ENCODE measurements at places on chromosomes 12 and 14.

- no peak for DNase-seq
These were observed 9.4 kb downstream of the DIABLO start for GRCh38 chr12:122216445-122216844.

- DNase-seq: no peak
These were observed 57.0 kb upstream of the NPFF start for GRCh38 chr12:53564278-53564677.

DNA sequence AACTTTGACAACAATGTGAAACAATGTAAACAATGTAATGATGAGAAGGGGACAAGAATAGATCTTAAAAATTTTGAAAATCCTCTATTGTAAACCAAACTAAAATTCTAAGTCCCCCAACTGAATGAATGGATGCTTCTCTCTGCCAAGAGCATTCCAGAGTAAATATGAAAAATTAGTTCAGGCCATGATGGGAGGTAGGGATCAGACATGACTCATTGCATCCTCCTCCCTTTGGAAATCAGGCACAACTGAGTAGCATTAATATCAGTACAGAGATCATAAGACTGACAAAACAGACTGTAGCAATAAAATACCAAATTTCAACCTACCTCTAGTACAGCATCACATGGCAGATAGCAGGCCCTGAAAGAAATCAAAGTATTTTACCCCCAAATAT lies 559.9 kb downstream of the C12orf50 start:
- no peak for DNase-seq

DNA sequence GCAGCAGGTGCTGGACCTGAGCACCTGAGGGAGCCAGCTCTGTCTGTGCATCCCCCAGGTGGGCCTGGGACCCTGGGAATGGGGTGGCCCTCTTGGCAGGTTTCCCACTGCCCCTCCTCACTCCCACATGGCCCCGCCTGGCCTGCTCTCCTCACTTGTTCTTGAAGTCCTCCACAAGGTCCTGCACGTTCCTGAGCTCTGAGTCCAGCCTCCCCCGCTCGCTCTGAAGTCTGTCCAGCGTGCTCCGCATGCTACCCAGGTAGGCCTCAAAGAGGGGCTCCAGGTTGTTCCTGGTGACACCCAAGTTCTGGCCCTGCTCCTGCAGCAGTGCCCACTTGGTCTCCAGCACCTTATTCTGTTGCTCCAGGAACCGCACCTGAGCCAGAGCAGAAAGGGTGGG lies 2.9 kb downstream of the KRT79 start:
- DNase-seq: no peak

GRCh38 chr14:34363733-34364134 lies 98.3 kb downstream of the SPTSSA start:
- no peak for DNase-seq

GRCh38 chr12:3704512-3705353 lies 48.2 kb downstream of the CRACR2A start:
- DNase-seq: no peak

- no peak for DNase-seq
These were observed 305.0 kb downstream of the NELL2 start for GRCh38 chr12:44571006-44571550.

GRCh38 chr14:76375484-76375883 lies 453 bp upstream of the ESRRB start:
- no peak for DNase-seq

- DNase-seq: no peak
These were observed 45.7 kb upstream of the APPL2 start for GRCh38 chr12:105281694-105282049.

DNA sequence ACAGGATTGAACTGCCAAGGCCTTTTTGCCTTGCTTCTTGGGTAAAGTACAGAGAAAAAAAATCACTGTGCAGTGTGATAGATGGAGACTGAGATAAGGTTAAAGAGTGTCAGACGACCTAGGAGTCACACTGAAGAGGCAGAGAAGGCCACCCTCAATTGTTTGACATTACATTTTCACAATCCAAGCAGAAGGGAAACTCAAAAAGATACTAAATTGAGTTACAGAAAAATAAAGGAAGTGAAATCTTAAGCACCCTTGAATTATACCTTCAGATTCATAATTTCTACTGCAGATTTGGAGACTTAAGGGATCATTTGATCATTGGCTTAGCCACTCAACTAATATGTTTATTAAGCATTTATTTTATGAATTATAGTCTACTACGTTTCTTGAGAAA lies 97.1 kb downstream of the MYF5 start:
- no peak for DNase-seq

DNA sequence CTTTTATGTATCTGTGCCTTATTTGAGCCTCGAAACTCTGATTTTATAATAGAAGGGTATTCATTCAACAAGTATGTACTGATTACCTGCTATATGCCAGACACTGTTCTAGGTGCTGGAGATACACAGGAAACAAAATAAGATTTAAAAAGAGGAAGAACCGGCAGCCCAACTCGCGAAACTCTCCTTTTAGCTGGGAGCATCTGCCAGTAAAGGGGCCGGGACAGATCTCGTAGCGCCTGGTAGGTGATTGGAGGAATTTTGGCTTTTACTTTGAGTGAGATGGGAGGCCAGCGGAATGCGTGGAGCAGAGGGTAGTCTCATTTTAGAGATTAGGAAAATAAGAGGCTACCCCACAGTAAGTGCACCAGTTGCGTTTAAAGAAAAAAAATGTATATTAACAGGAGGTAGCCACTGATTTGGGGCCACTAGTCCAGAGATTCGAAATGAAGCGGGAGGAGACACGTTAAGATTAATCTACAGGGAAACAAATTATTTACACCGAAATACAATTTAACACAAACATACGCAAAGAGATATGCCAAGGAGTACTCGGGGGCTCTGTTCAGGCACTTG lies 520 bp upstream of the MON2 start:
- no peak for DNase-seq

DNA sequence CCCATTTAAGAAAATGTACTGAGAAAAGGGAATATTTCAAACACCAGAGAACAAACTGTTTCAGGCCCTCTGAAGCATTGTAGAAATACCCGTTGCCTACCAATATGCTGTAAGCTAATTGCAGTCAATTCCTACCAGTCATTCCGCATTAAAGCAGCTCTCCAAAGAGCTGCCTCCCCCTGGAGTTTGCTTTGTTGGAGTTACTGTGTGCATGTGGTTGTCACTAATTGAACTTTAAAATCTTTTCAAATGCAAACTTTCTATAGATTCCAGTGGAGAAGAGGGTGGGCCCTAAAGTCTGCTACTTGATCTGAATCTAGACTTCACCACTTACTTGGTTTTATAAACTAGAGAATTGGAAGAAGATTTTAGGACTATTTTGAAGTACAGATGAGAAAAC lies 112.7 kb downstream of the PLXNC1 start:
- DNase-seq: no peak

DNA sequence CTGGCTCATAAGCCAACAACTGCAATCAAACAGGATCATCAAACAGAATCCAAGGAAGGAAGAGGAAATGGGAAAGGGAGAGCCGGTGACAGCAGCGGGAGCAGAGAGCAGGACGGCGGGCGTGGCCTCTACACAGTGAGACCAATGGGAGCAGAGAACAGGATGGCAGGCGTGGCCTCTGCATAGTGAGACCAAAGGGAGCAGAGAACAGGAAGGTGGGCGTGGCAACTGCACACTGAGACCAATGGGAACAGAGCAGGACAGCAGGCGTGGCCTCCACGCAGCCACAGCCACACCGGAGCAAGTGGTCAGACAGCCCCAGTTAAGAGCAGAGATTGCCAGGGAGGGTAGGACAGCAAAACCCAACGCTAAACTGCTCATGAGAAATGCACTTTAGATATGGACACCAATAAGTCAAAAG lies 16.4 kb downstream of the LRCOL1 start:
- no peak for DNase-seq

GRCh38 chr12:46950094-46950493 lies 124.3 kb upstream of the SLC38A4 start:
- DNase-seq: no peak

DNA sequence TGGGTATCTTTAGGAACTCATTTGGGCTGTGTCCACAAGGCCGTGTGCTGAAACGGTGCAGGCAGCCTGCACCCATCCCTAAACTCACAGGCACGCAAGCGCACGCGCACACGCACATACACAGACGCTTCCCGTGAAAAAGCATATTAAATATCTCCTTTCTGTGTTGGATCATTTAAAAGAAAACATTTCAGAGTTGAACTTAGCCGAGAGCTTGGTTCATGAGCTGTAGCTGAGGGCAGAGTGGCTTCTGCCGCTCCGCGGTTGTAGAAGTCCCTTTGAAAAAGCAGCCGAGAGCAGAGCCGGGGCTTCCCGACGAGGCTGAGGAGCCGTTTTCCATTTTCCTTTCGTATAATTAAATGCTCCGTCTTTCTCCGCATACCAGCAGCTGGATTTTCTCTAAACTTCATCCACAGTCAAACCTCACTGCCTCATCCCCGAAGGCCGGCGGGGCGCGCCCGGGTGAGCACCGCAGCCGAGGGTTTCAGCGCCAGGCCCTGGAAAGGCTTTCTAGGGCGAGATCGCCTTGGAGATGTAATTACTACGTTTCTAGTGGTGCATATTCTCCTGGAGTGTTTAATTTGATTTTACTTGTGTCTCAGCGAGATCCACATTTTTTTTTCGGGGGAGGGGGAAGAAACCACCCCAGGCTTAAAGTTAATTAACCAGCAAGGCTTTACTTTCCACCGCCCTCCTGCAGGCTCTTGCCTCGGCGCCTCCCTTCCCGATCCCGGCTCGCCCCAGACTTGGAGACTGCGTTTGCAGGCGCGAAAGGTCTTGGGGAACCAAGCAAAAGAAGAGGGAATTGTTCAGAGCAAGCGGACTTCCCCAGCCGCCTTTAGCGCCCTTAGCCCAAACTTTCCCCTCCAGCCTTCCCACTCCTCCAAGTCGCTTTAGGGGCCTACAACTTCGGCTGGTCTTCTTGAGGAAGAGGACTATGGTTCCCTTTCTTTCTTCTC lies 3.0 kb upstream of the HOXC13 start:
- DNase-seq: no peak

- no peak for DNase-seq
These were observed 55.2 kb downstream of the ADGRD1 start for GRCh38 chr12:131008913-131009270.

DNA sequence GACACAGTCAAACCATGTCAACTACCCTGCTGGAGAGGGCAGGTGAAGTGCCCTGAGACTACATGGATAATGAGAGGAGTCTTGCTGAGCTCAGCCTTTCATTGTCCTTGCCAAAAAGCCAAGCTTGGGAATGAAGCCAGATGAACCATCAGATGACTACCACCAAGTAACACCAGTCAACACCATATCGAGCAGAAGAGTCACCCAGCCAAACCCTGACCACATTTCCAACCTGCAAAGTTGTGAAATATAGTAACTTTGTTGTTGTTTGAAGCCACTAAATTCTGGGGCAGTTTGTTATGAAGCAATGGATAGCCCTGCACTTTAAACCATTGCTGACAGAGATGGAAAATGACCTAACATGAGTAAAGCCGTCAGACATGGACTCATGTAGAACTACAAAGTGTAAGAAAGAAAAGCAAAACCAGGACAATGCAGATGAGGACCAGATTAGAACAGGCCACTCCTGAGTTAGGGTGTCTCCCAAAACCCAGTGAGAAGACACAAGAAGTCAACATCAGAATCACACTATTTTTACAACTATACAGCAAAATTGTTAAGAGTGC lies 12.5 kb upstream of the CRADD start:
- DNase-seq: no peak

GRCh38 chr12:5988088-5988487 lies 43.0 kb upstream of the ANO2 start:
- DNase-seq: no peak

DNA sequence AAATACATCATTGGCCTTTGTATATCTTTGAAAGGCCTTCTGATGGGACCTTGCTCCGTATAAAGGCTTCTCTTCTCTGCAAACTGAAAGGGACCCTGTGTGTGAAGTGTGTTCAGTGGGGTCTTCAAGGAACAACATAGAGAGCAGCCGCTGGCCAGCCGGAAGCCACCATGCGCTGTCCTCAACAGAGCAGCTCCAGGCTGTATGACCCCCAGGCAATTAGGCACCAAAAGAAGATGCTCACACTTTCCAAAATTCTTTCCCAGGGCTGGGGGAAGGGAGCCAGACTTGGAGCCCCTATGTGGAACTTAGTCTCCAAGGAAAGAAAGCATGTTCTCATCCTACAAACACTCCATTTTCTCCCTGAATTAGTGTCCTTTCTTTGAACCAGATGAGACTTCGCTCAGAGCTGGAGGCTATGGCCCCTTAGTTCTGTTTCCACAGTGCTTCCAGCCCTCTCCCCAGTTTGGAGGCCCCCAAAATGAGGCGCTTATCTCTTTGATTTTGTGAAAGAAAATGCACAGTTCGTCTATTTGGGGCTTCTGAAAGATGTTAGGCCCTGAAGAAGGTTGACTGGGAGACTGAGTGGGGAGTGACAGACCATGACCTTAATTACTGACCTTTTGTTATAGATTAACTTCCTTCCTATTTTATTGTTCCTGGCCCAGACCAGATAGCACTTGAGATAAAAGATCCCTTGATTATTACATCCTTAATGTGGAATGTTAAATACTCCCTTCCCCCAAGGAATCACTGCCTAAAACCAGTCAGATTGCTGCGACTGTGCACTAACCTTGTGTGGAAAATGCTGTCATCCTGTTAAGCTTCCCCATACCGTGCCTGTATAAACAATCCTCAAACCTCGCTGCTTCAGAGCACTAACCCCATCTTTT lies 128.3 kb upstream of the FGD4 start:
- no peak for DNase-seq

DNA sequence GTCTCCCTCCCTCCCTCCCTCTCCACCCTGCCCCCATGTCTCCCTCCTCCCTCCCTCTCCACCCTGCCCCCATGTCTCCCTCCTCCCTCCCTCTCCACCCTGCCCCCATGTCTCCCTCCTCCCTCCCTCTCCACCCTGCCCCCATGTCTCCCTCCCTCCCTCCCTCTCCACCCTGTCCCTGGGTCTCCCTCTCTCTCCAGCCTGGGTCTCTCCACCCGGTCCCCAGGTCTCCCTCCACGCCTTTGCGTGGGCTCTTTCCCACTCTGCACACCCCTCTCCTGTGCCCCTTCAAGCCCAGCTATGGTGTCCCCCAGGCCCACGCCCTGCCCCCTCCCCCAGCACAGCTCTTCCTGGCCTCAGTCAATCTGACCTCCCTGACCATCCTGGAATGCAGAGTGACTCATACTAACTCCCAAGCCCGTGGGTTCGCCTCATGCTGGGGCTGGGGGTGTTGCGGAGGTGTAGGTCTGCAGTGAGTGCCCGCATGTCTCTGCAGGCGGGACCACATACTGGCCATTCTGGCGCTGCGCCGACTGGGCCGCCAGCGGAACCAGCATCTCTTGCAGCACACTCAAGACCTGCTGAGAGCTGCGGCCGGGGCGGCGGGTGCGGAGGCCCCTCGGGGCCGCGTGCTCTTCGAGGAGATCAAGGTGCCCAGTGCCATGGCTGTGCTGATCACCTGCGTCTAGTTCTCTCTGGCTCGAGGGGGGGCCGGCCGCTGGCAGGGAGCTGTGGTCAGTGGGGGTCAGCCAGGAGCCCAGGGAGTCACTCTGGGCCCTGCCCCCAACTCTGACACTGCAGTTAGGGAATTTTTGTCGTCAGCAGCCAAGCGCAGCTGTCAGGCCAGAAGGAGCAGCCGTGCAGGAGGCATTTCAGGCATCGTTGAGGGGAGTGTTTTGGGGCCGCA lies 13.5 kb upstream of the TNFAIP2 start:
- no peak for DNase-seq

- DNase-seq: no peak
These were observed 6.7 kb upstream of the KCNH5 start for GRCh38 chr14:63051992-63052391.

All from stimulated activated CD8-positive, alpha-beta memory T cell treated with anti-CD3 and anti-CD28 coated beads, Interleukin-2, amount 100 ng/mL, for 1 hour (primary cell).